ENCODE measurements at places on chromosomes 3 and 15.

DNA sequence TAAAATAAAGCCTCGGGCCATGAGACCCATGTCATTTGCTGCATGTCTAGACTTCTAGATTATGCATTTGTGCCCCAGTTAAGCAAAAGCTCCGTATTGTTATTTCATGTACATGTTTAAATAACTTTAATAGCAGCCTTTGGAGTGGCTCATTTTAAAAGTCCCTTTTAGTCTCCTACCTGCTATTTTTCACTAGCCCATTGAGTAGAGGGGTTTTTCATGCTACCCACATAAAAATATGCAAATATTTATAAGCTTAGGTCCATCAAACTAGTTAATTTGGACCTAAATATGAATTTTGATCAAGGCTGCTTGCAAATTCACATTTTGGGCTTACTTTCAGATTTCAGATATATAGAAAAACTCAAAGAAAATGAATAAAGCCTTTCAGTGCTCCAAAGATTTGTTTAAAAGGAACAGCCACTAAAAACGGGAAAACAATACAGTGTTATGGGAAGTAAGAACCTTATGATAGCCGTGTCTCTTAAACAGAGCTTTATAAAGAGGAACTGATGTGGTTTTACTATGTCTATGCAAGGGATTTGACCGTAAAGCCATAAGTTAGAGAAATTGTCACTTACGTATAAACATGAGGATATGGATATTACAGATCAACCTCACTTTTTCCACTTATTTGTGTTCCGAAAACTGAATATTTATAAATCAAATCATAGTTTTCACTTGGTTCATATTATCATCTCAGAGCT is 30.0 kb downstream of the FILIP1L start:
- DNase-seq = no peak

- no peak for DNase-seq
Measured at GRCh38 chr15:51333571-51333970, 4.8 kb downstream of the CYP19A1 start.

DNA sequence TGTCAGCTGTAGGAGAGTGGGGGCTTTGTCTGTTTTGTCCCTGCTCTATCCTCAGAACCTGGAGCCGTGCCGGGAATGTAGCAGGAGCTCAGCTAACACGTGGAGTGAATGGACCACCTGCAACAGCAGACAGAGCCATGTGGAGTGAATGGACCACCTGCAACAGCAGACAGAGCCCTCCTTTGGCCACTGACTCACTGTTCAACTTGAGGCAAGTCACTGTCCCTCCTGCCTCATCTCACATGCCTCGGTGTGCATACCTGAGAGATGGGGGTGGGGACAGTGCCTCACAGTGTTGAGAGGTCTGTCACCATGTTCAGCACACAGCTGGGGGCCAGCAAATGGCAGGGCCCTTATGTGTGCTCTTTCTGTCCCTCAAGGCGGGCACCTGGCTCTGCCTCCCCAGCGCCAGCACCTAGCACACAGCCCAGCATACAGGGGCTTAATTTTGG is 27.9 kb downstream of the FEM1B start:
- no peak for DNase-seq

DNA sequence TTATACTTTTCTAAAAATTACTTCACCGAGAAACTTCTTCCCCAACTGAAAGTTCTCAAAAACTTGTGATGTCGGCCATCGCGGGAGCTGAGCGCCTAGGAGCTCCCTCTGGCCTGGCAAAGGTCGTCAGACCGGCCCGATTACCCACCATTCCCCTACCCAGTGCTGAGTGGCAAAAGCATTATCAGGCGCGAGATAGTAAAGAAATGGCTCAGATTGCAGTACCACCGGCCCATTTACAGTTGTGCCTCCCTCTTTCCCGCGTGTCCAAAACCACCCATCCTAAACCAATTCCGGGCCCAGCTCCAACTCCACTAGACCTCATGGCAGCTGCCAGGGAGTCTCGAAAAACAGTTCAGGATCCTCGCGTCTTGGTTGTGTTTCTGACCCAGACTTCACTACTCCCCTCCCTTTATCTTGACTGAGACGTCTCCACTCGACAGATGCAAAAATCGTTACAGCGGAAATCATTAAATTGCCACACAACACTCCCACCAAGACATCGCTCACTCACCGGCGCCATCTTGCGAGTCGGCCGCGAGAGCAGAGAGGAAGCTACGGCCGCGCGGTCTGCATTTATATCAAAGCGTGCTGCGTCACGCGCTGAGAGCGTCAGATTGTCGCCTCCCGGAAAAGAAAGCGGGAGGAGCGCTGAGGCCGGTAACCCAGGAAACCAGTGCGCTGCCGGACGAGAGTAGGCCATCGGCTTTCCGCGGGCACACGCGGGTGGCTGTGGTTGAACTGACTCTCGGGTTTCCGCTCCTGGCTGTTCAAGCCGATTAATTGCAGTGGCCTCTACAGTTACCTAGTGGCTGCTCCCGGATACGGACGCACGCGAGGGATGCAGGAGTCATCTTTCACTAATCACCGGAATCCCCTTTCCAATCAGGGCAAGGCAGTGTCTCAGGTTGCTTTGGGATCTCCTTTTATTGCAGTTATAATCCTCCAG is at the start of gene RPL22L1:
Gene RPL22L1, minus strand, starts transcription at position 551 of the 949 bp plus-strand sequence. Its CDS starts 28 bp downstream, at position 523.
- peak; percentile 82 for DNase-seq

- DNase-seq = no peak
Measured at GRCh38 chr15:68644996-68645395, 66.2 kb downstream of the CORO2B start.

DNA sequence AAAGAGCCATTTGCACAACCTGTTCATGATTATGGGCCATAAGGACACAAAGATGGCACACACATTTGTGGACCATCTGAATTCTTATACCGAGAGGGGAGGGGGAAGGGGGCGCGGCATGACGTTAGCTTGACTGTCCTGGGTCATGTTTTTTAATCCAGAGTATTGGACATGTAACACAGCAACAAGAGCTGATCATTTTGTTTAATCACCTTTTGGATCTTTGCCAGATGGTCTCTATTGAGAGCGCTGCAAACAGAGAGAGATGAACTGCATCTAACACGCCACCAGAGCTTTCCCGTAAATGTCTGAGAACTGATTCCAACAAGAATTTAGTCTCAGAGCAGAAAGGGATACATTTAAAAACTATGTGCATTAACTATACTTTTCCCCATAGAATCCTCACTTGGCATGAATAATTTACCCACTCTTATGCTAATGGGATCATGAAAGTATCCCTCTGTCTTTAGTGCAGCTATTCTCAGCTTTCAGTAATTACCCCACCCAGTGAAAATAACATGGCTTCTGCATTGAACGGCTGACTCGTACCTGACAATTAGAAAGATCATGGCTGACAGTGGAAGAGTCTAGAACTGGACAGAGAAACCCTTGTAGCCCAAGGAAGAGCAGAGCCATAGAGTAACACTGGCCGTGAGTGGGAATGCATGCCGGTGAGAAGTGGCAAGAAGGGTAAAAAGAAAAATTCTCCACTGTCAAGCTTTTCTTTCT is 22.6 kb downstream of the MEIS2 start:
- no peak for DNase-seq

DNA sequence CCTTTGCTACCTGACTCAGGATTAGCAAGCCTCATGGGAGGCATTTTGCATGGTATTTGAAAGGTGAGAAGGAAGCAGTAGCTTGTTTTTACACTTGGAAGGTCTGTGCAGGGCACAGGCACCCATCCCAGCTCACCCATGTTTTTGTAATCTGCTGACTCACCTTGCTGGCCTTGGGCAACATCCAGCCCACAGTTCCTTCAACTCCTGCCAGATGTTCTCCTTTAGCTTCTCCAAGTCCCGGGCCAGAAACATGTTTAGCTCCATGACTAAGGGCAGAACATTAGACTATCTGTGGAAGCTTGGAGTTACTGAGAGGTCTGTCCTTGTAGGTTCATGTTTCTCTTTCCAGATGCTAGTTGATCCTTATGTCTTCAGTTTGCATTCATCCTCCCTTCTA is 12.4 kb upstream of the ZNF770 start:
- DNase-seq = no peak
